Stimulated activated CD8-positive, alpha-beta memory T cell treated with anti-CD3 and anti-CD28 coated beads, Interleukin-2, amount 100 ng/mL, for 1 hour (primary cell): ENCODE measurements at places on chromosomes 16 and 17.

GRCh38 chr16:25679511-25679910 lies 12.2 kb upstream of the HS3ST4 start:
- DNase-seq, result no peak

- DNase-seq, result no peak
These were observed 142.8 kb downstream of the AXIN2 start for GRCh38 chr17:65418622-65419021.

DNA sequence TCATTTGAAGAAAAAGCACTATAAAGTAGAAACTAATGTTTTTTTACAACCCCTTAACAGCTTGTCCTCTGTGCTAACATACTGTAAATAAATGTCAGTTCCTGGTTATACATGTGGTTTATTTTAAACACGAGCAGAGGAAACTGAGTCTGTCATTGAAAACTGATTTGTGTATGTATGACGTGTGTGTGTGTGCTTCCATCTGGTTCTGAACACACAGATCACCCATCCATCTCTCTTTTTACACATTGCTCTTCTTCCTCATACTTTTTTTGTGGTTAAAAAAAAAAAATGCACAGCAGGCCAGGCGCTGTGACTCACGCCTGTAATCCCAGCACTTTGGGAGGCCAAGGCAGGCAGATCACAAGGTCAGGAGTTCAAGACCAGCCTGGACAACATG lies 49.5 kb downstream of the ZNF423 start:
- no peak for DNase-seq

DNA sequence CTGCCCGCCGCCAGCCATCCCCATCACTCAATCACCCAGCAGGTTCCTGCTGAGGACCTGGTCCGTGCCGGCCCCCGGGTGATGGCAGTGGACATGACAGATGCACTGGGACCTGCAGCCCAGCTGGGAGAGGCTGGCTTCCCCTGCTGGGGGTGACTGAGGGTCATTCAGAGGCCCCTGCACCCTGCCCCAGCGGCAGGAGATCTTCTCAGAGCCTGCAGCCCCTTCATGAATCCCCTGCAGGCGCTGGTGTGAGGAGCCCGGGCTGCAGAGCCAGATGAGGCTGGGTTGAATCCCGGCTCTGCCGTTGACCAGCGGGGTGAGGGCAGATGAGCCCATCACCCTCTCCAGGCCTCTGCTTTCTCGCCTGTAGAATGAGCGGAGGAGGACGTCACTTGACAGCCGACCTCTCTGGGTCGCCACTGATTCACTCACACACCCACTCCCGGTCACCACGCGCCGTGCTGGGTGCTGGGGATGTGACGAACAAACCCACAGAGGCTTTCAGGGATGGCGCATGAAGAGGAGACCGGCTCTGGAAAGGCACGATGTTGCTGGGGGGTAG lies 95.2 kb upstream of the CIBAR2 start:
- DNase-seq, result no peak
